ENCODE measurements at places on chromosomes 1 and 21.

- no peak for DNase-seq
Observed at GRCh38 chr21:43919871-43920801, 55.1 kb downstream of the AGPAT3 start.

- DNase-seq: no peak
Observed at GRCh38 chr1:44632598-44632997, 41.7 kb downstream of the TMEM53 start.

GRCh38 chr1:111366256-111366655, 61.3 kb downstream of the OVGP1 start:
- no peak for DNase-seq

DNA sequence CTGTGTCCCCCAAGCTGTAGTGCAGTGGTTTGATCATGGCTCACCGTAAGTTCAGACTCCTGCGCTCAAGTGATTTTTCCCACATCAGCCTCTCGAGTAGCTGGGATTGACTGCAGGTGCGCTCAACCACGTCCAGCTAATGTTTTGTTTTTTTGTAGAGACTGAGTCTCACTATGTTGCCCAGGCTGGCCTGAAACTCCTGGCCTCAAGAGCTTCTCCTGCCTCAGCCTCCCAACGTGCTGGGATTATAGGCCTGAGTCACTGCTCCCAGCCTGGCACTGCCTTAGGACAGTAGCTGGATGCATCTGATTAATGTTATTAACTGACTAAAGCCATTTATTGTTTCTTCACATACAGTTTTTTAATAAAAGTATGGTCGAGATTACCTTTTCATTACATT, 40.2 kb downstream of the RNF11 start:
- DNase-seq: no peak

DNA sequence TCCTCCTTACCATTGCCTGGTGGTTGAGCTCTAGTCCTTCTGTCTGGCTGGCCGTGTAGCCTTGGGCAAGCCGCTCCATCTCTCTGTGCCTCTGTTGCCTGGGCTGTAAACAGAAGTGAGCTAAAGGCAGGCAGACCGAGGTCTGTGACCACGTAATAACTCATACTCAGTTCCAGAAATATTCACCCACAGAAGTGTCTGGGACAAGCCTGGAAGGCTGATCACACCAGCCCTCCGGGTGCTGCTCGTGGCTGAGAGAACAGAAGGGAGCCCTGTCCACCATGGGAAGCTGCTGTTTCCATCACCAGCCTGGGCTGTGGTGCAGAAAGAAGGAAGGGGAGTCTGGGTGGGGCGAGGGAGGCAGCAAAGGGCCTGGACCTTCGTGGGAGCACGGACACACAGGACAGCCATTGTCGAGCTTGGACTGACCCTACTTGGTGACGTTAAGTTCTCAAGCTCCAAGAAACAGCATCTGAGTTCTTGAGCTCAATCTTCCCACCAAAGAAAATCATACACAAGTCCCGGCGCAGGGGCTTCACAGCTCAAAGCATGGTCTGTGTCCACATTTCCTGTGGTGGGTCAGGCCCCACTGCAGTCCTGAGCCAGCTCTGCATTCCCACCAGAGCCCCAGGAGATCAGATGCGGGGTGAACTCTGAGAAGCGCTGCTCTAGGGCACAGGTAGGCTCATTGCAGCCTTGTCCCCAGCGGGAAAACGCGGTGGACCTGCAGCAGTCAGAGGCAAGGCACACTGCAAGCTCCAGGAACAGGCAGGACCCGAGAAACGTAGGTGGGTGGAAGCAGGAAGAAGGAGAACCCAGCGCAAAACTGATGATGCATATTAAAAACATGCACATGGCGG, 61.8 kb downstream of the RUNX3 start:
- DNase-seq: no peak

DNA sequence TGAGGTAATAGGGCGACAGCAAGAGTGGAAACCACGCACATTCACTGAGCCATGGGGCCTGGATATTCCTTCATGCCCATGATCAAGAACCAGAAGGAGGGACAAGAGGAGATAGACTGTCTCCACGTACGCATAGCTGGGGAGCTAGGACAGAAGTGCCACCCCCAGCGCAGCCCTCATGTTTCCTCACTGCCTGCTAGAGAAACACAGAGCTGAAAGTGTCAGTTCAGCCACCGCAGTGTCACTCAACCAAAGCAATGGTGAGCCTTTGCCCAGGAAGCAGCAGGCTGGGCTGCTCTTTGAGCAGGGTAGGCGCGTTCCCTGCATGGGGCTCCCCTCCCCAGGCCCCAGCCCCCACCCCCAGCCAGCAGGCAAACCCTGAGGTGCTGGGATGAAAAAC, 68.5 kb downstream of the STUM start:
- DNase-seq: no peak

Measured in stimulated activated CD8-positive, alpha-beta memory T cell treated with anti-CD3 and anti-CD28 coated beads, Interleukin-15, amount 100 ng/mL, for 48 hours (primary cell).